Left ventricle myocardium superior (tissue), 1 donor: ENCODE measurements at places on chromosomes 16 and 17.

DNA sequence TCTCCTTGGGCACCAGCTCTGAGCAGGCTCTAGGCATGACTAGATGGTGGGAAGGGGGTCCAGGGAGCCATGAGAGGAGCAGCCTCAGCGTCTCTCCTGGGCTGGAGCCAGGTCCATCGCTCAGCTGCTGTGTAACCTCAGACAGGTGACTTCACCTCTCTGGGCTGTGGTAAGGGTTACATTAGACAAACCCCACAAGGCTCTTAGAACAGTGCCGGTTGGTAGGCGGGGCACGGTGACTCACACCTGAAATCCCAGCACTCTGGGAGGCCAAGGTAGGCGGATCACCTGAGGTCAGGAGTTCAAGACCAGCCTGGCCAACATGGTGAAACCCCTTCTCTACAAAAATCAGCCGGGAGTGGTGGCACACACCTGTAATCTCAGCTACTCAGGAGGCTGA, 18.1 kb upstream of the NPTX1 start:
- DNase-seq: no peak

- no peak for DNase-seq
Measured at GRCh38 chr17:17762744-17763105, 74.1 kb downstream of the SREBF1 start.

DNA sequence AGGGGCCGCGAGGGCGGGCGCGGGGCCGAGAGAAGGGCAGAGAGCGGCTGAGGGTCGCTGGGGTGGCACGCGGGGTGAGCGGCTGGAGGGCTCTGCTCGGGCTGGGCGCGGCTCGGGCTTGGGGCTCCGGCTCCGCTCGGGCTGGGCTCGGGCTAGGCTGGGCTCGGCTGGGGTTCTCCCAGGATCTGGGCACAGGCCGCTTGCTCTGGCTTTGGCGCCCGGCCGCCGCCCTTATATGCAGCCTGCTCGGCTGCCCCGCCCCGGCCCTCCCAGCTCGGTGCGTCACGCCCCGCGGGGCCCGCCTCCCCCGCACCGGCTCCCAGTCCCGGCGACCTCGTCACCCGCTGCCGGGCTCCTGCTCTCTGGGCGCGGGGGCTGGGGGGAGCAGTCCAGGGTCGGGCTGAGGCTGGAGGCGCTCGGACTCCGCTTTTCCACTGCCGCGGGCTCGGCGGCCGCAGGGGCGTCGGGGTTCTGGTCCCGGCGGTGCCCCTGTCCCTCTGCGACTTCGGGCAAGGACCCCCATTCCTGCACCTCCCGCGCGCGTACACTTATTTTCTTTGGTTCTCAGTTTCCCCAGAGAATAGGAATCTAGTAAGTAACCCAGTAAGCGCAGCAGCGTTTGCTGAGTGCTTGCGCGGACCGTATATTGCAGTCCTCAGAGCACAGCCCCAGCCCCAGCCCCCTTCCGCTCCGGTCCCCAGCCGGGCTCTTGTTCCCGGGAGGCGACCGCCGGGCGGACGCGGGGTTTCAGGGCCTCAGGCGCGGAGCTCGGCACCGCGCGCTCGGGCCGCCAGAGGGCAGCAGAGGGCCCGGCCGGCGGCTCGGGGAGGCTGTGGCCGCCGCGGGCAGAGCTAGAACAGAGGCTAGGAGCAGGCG, at the start of gene RASD1:
TSS of gene RASD1 (minus strand) at position 207 of the 876 bp plus-strand sequence. CDS start 214 bp downstream, outside the sequence.
- DNase-seq: peak; percentile 97

GRCh38 chr17:10384175-10384574, 11.4 kb upstream of the MYH13 start:
- DNase-seq: no peak

- DNase-seq: peak; percentile 58
Measured at GRCh38 chr16:2719328-2720063, 528 bp downstream of the PRSS27 start.

- no peak for DNase-seq
Measured at GRCh38 chr17:49280918-49281317, 50.3 kb upstream of the PHOSPHO1 start.

- peak; percentile 85 for DNase-seq
Measured at GRCh38 chr17:40541873-40542557, 23.3 kb downstream of the CCR7 start.

DNA sequence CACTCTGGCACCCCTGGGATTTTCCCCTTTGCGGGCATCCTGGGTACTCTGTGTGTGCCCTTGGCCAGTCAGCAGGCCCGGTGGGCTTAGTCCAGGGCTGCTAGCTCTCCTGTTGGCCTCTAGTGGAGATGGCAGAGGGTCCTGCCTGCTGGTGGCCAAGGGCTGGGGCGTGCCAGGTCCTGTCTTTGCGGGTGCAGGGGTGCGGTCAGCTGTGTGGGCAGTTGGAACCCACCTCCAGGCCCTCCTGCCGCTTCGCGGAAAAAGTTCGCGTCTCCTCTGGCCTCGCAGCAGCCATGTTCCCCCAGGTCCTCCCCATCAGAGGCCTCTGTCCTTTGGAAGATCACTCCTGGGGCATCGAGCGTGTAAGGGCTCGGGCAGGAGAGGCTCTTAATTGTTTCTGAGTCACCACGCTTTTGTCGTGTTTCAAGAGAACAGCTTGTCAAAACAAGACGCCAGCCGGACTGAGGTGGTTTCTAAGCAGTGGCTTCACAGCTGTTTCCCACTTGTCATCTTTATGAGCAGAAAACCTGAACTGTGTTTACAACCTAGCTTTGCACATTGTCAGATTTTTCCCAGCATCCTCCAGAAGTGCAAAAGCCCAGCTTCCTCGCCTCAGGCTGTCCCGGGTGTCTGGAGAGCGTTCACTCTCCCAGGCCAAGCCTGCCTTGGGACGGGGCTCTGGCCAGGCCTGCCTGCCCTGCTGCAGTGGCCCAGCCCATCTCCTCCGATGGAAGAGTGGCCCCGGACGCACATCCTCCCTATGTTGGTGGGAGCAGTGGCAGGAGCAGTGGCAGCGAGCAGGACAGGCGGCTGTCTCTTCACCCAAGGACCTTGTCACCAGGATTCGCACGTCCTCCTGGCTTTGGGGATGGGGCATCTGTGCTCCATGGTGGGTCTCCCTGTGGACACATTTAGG, 5.0 kb upstream of the DNASE1L2 start:
- DNase-seq: no peak

- DNase-seq: peak; percentile 81
Measured at GRCh38 chr17:18362698-18363100, 651 bp downstream of the SHMT1 start.

DNA sequence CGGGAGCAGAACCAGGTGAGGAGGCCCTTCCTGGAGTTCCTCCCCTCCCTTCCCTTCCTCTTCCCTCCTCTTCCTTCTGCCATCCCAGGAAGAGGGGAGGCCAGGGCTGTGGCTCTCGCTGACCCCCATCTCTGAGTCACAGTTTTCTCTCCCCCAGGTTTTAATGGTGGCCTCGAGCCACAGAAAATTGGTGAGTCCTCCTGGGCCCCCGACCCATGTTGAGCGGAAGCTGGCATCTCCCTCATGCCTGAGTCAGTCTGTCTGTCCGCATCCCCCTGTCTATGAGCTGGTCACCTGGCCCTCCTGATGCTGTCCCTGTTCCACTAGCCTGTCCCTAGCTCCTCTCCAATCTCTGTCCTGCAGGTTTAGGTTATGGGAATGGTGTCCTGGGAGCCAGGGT, 12.8 kb upstream of the CLDN9 start:
- DNase-seq: no peak

GRCh38 chr17:58535431-58535830, 21.0 kb upstream of the MTMR4 start:
- no peak for DNase-seq
